Bone marrow (tissue), 2 donors: ENCODE measurements at places on chromosomes 3 and 15.
A peak's percentile ranks its signal among the peaks of the same experiment; 100 is the strongest.

DNA sequence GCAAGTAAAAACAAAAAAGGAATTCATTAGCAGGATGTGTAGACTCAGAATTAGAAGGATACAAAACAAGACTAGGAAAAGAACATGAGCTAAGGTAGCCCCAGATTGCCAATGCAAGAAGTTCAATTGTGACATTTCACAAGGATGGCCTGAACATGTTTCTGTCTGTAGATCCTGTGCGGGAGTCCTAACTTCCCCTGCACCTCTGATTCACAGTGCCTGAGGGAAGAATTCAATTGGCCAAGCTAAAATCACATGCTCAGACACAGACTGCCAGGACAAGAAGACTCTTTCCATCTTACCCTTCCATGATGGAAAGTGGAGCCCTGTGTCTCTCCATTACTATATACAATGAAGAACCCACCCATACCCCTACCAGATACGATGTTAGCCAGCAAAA, 251.5 kb downstream of the KCNH8 start:
- DNase-seq = no peak

DNA sequence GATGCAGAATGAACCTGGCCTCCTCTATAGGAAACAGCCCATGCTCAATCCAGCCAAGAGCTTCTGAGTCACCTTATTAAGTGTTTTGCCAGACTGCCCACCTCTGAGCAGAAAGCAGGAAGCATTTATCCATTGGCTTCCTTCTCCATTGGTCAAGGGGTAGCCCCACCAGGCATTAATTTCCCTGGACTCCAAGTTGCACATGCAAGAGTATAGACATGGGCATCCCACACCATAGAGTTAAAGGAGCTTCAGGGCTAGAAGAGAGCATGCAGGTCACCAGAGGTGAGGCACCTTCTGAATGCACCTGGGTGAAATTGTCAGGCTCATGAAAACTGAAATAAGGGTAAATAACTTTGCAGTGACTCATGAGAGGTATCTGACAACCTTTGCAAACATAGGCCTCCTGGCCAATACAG, 230.8 kb upstream of the STAC start:
- DNase-seq = no peak

- DNase-seq = no peak
Observed at GRCh38 chr15:72420576-72420975, 22.5 kb downstream of the TMEM202 start.

DNA sequence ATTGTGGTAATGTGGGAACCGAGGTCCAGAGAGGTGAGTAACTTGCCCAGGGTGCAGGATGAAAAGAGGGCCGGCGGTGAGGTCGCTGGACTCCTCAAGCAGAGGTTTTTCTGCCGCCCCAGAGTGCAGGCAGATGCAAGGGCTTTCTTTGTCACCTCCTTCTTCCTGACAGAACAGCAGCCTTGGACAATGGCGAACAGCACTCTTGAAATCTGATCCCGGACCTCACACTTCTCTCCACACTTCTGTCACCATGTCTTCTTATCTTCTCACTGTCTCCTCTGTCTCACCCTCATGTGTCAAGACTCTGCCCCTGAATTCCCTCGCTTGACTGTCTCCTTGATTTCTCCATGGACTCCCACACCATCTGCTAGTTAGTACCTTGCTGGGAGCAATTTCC, 15.4 kb upstream of the VPS8 start:
- DNase-seq = no peak

GRCh38 chr15:75661100-75661755, 13.5 kb downstream of the SNX33 start:
- DNase-seq = no peak

DNA sequence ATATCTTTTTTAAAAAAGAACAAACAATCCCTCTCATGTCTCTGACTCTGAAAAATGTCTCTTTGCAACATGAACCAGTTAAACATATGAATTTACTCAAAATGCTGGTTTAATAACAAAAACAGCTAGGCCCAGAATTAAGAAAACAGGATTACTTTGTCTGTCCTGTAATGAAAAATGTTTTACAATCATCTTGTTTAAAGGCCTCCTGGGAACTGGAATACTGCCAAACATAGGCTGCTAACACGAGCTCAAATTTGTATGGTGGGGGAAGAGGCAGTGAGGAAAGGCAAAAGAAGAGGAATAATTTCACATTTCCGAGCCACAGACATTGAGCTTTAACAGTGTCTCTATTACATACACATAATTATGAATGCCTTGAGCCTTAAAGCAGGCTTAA, 61.7 kb upstream of the PPIB start:
- DNase-seq = no peak

DNA sequence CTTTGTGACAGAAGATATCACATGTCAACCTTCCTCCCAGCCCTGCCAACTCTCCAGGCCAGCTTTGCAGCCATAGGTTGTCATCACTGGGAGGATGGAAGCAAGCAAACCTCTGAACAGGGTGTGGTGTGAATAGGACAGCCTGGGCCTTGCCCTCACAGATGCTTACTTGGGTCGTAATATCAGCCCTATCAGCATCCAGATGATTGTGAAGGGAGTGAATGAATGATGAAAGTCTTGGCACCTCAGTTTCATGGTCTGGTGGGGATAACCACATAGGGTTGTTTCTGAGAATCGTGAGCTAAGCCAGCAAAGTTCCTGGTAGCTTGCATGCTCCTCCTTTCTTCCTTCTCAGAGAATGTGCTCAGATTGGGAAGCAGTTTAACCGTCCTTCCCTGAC, 55.1 kb upstream of the POLR2M start:
- DNase-seq = no peak

DNA sequence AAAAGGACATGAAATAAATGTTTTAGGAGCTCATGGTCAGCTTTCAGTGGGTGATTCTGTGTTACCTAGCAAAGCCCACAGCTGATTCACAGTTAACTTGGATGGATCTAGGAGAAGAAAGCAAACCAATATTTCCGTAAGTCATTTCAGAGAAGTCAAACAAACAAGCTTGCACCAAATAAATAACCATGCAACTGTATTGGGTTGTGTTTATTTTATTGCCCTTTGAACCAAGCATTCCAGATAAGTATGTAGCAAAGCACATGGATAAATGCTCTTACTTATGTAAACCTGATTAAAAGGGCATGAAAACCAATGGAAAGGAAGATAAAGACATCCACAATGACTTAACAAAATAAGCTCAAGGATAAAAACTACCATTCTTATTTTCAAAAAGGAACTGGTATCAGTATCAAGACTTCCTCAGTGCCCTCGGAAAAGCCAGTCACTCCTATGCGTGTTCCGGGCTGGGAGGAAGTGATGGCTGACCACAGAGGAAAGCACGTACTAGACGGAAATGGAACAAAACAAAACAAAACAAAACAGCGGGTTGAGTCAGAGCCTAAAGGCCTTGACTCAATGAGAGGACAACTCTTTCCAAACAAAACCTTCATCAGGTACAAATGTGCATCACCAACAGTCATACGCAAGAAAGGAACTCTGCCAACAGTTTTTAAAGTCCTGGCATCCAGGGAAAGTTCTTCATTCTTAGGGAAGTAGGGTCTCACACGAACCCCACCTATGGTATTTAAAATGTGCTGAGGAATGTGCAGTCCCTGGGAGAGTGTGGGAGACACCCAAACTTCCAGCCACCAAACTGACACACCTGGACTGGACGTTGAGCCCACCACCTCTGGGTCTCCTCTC, 103.3 kb downstream of the SNRK start:
- DNase-seq = peak; percentile 96
